ENCODE measurements at places on chromosomes 5 and 9.

DNA sequence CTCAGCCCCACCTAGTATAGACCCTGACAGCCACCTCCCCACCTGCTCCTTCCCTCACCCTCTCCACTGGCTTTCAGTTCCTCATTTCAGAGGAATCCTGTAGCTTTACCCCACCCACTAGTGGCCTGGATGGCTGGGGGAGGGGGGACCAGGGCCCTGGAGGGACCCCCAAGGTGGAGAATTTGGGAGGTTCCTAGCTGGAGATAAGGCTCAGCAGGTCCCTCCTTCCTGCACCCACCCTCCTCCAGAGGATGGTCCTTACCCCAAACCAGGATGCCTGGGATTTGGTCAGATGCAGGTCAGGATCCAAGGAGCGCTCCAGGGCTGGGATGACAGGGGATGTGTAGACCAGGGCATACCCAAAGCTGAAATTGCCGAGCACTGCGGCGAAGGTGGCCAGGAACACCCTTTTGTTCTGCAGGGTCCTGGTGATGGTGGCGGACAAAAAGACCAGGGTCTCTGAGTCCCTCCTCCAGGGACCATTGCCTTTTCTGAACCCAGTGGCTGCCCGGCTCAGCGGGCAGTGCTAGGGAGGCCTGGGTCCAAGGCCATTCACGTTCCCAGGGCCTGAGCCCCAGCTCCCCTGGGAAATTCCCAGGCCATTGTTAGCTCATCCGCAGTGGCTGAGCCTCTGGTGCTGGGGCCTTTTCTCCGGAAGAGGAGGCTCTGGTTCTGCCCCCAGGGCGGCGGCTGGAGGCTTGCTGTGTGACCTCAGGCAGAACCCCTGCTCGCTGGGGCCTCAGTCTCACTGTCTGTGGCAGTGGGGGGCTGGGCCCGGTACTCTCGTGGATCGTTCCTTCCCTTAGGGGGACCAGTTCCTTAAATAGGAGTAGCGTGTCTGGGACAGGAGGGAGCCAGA, 678 bp downstream of the SLC2A6 start:
- DNase-seq: no peak

DNA sequence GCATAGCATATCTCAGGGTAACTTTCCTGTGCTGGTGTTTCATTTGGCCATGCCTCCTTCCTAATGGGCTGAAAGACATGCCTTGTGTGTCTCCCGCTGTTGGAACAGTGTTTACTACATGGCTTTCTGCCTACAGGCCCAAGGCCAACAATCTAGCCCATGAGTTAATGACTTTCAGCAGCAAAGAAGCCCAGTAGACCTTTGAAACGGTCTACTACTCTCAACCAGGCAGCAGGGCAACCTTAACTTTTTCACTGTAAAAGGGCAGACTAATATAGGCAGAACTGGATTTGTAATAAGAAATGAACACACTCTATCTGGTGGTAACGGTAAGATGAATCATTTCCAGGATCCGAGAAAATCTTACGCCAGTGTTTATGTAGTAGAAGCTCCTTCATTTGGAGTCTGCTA, 21.0 kb downstream of the C5orf15 start:
- DNase-seq: no peak

GRCh38 chr5:2670940-2671339, 80.5 kb downstream of the IRX2 start:
- no peak for DNase-seq

DNA sequence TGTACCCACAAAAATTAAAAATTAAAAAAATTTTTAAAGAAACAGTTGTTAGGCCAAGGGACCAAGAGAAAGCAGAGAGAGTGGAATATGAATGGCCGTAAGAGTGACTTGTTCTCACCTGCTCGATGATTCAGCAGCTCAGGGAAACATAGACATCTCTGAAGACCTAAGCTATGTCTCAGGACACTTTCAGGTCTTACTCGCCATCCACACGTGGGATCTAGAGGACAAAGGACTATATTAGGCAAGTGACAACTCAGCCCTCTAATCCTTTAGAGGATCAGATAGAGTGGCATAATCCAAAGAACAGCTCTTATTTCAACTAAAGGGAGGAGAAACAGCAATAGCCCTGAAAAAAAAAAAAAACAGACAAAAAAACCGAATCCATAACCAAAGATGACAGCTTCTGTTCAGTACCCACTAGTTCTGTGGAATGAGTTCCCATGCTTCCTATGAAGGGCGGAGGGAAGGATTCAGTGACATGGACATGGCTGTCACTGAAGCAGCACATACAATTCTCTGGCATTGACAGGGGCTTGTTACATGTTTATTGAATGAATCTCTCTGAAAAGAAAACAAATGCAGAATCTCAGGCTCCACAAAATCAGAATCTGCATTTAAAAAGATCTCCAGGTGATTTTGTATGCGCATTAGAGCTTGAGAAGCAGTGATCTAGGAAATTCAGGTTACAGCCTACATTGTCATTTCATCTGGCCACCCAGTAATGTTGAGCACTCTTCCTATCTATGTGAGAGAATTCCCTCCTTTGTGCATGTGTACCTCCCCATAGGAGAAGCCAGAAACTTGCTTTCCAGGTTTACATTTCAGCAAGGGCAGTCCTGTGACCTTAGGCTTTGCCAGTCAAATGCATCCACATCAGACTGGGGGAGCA, 96.0 kb downstream of the KIAA1958 start:
- no peak for DNase-seq

- no peak for DNase-seq
These were observed 211.3 kb upstream of the IRX4 start for GRCh38 chr5:2093859-2094615.

GRCh38 chr9:100452894-100453293, 20.1 kb upstream of the TMEFF1 start:
- no peak for DNase-seq

DNA sequence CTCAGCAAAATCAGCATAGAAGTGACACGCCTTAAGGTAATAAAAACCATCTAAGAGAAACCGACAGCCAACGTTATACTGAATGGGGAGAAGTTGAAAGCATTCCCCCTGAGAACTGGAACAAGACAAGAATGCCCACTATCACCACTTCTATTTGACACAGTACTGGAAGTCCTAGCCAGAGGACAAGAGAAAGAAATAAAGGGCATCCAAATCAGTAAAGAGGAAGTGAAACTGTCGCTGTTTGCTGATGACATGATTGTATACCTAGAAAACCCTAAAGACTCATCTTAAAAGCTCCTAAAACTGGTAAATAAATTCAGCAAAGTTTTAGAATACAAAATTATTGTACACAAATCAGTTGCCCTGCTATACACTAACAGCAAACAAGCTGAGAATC, 393.3 kb downstream of the KIF4B start:
- no peak for DNase-seq

DNA sequence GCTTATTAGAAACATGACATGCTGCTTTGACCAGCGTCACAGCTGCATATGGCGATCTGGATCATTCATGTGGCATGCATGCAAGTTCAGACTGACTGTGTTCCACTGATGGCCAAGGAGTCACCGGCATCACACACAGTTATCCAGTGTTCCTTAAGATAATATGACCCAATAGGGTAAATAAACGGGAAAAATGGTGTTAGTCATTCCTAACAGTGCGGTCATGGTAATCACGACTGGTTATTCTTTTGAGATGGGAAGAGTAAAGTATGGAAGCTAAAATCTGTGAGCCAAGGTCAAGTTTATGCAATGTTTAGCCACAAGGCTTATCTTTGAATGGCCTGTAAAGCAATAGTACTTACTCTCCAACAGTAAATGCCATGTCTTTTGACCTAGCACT, 29.3 kb upstream of the LVRN start:
- DNase-seq: no peak

DNA sequence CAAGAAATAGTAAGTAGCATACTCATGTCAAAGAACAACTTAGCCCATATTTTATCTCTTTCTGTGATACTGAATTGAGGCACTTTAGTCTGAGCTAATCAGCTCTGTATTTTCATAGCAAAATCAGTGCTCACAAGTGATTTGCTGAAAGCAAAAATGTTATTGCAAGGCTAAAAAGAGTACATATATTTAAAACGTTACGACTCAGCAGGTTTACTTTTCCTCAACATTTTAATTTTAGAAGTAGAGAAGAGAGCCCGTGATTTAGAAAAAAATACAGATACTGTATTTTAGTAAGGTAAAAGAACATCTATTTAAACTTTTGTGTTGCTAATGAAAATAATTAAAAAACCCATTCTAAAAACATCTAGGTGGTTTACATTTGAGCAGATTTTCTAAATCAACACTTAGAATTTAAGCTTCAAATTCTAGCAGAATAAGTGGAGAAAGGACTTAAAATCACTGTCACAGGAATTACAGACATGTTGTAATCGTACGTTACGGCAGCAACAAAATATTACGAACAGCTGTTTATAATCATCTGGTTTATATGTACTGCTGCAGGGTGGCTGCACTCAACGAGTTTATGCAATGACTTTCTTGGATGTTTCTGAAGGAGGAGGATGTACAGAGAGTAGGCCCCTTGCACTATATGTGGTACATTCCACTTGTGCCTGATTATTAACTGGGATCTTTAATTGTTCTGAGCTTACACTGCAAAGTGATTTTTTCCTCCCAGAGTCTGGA, 20.1 kb downstream of the SREK1 start:
- no peak for DNase-seq

- DNase-seq: no peak
These were observed 96.2 kb downstream of the ADRB2 start for GRCh38 chr5:148922606-148923005.

GRCh38 chr9:35717132-35717870, 14.7 kb downstream of the TLN1 start:
- DNase-seq: no peak

DNA sequence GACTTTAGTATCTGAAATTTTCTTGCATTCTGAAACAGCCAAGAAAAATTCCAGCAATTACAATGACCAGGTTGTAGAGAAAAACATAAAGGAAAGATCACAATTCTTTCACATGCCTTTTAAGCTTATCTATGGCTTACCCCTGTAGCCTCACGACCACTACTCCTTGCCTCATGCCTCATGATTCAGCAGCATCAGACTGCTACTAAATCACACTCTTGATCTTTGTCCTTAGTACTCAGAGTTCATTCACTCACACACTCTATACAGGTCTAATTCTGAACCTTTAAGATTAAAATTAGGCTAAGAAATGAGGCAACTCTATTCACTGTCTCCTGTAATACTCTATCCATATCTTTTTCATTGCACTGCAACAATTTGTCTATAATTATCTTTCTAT, 415.1 kb downstream of the MLLT3 start:
- DNase-seq: no peak

- DNase-seq: no peak
These were observed 730 bp downstream of the WWC1 start for GRCh38 chr5:168291964-168292785.

DNA sequence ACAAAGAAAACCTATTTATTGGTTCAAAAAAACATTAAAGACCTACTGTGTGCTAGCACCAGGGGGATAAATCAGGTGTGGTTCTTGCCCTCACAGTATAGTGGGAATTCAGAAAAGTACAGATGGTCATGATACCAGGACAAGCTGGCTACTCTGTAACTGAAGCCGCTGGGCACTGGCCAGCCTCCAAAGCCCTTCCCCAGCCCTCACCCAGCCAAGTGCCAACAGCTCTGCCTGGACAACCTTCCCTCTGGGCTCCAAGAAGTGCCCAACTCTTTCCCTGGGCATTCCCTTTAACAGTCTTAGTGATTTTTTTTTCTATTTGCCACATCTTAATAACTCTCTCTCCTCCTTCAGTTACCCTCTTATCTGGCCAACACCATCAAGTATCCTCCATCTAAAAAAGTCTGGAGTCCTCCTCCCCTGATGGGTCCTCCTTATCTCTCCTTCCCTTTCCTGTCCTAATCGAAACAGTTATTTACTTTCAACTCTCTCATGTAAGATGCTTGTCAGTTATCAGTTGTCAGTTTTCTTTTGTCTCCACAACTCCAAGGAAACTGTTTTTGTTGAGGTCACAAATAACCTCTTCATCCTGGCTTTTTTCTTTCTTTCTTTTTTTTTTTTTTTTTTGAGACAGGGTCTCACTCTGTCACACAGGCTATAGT, 13.3 kb upstream of the SEPTIN8 start:
- DNase-seq: no peak

DNA sequence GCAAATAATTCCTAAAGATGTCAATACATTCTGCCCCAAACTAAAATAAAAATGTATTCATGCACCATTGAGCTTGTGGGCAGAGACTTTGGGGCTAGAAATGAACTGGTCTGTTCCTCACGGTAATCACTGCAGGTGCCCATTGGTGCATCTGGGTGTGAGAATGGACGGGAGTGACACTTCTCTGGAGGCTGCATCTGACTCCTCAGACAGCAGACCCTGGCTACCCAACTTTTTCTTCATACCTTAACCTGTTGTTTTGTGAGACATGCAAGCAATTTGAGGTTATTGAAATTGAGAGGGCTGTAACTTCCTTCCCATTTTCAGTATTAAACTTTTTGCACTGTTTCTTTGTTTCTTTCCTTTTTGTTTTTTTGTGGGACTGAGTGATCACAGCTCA, 333.4 kb downstream of the ICE1 start:
- DNase-seq: no peak

DNA sequence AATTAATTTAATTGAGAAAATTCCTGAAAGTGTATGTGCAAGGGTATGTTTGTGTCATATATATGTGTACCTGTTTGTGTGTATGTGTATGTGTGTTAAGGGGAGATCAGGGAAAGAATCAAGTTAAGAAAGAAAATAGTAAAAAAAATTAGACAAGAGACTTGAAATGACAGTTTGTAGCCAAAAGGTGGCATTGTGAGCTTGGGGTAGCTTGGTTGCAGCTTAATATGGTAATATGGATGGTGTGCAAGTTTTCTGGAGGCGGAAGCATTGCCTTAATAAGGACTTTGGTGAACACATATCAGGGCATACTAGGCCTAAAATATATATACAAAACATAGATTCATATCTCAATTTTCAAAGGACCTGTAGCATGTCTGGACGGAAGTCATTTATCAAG, 129.9 kb downstream of the INSYN2B start:
- DNase-seq: no peak

GRCh38 chr5:154475591-154476353, 2.3 kb downstream of the HAND1 start:
- DNase-seq: no peak

DNA sequence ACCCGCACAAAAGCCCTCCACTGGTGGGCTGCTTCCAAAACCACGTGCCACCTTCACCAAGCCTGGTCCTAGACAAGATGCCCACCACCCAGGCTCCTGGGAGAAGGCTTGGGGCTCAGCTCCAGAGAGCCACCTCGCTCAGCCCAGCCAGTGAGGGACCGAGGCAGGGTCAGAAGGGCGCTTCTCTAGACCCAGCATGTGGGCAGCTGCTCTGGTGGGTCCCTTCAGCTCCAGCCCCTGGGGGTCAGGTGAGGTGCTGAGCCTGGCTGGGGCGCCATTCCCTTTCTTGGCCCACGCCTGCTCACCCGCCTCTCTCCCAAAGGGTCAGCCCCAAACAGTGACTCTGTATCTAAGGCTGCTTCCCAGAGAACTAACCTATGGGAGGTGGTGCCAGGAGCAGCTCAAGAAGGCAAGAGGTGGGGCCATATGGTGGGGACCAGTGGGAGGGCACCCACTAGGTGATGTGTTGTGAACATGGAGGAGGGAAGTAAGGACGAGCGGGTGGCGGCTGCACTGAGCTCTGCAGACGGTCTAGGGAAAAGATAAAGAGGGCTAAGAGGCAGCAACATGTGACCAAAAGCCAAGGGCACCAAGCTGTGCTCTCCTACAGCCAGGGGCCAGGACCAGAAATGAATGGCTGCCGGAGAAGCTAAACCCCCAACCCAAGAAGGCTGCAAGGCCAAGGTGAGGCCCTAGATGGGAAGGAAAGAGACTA, 79.3 kb downstream of the CAMSAP1 start:
- no peak for DNase-seq

Measured in effector memory CD4-positive, alpha-beta T cell (primary cell).